ENCODE measurements at places on chromosomes 7 and 10.

DNA sequence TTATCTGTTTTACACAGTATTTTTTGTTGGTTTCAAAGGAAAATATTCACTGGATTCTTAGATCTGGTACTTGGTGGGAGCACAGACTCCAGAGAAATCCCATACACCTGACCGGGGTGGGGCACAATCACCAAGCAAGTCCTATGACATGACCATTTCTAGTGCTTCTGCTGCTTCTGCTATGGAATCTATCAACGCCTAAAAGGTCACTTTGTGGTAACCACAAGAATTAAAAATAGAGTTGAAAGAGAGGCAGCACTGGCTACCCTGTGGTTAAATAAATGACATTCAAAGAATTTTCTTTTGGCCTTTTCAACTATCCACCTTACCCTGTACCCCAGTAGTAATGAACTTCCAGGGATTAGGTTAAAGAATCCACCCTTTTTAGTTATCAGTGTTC is 329.9 kb upstream of the VWC2 start:
- DNase-seq = no peak

DNA sequence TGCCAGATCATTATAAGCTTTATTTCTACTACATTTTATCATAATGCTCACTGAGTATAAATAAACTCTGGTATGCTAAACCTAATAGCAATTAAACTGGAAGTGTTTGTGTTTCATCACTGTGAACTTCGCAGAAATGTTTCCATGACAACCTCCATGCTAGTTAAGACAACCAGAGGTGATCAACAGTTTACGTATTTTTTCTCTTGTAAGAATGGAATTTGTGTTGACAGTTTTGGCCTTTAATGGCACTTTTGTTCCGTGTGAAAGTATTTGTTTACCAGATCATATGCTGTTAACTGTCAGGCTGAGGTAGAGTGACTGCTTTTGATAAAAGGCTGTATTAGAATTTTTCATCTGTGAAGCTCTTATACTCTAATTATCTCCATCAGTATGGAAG is 212.1 kb upstream of the PPP1R3A start:
- DNase-seq = no peak

DNA sequence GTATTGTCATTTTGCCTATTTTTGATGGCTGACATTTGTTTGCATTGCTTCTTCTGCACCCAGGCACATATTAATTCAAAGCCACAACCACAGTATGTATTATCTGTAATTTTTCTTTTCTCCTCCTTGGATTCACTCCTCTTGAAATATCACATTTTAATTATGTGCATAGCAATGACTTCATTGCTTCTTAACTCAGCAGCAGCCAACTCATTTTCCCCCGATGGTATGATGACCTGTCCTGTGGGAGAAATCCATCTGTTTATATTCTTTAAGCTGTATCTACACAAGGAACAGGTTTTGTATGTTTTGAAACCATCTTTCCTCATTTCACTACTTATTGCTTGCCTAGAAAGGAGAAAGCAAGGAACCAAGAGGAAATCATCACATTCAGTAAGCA is 588.8 kb downstream of the INHBA start:
- no peak for DNase-seq

GRCh38 chr7:15000157-15000556 is 97.6 kb upstream of the DGKB start:
- no peak for DNase-seq

DNA sequence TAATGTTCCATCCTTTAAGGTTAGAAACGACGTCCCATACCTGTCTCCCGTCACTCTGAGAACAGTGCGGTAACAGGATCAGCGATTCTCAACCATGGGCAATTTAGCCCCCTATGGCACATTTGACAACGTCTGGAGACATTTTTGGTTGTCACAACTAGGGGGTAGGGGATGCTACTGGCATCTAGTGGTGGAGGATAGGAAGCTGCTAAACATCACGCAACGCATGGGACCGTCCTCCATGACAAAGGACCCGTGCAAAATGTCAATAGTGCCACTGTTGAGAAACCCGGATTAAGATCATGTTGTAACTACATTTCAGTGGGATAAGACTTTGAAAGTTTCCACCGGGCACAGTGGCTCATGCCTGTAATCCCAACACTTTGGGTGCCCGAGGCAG is 5.0 kb upstream of the PAXIP1 start:
- DNase-seq = peak; percentile 26

DNA sequence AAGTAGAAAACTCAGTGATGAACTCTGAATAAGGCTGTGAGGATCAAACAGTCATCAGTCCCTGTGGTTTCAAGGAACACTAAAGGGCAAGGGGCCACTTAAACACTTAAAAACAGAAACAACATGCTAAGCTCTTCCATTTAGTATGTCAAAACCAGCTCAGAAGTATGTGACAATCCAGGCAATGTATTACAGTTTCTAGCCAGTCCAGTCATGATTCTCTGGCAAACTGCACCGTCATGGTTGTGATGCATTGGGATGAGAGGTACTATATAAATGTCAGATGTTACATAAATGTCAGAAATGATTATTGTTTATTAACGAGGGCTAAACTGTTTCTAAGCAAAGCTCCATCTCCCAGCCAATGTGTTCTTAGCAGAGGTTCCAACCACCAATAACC is 4.7 kb upstream of the CREB5 start:
- peak; percentile 46 for DNase-seq

- DNase-seq = no peak
Observed at GRCh38 chr7:17184805-17185689, 113.4 kb upstream of the AHR start.

DNA sequence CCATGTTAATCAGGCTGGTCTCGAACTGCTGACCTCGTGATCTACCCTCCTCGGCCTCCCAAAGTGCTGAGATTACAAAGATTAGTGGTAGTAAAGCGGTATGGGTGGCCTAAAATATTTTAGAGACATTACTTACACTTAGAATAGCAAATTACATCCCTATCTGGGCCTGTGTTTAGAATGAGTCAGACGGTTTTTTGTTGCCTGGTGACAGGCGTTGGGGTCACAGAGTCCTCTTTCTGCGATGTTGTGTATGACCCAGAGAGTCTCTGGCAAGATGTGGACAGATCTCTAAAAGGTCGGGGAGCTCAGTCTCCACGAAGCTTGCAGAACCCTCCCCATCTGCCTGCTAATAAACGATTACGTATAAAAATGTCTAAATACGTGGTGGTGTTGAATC is 39.6 kb upstream of the PRKCQ start:
- DNase-seq = no peak

DNA sequence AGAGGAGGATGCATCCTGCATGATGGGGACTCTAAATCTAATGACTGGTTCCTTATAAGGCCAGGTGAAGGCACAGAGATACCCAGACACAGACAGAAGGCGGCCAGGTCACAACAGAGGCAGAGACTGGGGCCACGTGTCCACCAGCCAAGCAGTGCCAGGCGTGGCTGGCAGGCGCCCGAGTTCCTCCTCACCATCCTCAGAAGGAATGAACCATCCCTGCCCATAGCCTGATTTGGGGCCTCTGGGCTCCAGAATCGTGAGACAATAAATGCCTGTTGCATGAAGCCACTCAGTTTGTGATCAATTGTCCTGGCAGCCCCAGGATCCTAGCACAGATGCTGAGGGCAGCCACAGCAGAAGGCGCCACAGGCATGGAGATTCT is 69.0 kb upstream of the TNRC18 start:
- no peak for DNase-seq

DNA sequence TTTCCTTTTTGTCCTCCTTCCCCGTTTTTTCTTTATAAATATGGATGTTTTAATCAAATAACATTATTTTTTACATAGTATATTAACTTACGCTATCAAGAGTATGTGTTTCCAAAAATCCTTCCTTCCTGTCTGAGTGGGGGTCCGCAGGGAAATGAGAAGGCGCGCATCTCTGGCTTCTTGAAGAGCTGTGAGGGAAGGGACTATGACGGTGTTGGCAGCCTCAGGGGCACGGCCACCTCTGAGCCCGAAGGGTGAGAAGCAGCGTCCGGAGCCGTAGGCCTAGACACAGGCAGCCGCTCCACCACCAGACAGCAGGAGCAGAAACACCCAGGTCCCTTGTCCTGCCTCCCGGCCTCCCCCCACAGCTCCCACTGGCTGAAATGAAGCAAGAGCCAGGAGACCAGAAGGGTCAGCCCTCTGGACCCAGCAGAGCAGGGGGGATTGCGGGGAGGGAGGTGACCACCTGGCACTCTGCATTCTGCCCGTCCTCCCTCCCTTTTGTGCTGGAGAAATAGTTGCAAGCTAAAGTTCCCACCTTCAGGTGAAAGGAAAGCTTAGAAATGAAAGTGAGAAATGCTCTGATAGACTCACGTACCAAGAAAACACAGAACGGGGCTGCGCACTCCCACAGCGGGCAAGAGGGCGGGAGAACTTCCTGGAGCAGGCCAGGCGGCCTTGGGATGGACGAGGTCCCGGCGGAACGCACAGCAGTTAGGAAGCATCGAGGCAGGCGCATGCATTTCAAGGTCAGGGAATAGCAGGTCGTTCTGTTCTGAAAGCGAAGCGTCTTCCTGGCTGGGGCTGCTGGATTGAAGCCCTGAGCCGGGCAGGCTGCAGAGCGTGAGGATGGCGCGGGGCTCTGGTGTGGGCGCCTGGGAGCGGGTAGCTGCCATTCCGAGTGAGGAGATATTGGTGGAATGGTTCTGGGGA is 105.5 kb downstream of the GALNT11 start:
- DNase-seq = no peak

- no peak for DNase-seq
Observed at GRCh38 chr7:83837683-83838082, 188.7 kb upstream of the SEMA3E start.

GRCh38 chr10:80421050-80421706 is 12.8 kb downstream of the PRXL2A start:
- DNase-seq = no peak

DNA sequence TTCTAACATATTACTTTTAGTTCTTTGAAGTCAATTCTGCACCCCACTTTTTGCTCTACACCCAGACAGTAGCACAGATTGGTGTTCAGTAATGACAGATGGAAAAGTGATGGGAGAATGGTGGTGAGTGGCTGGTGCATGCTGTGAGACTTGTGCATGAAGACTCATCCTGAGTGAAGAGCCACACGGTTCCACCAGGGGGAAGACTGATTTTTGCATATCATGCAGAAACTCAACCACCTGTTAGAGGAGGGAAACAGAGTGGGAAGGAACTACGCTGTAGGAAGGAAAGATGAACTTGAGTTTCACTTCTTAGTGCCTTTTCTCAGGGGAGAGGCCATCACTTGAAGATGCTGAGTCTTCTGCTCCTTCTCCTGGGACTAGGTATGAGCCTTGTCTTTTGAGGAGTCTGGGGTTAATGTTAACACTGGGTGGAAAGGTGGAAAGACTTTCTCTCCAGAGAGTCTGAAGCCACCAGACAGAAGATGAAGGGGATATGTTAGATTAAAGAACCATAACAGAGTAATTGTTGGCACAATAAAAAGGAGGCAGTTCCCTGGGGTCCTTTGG is 9.3 kb upstream of the PRSS1 start:
- DNase-seq = no peak

- DNase-seq = no peak
Observed at GRCh38 chr7:27071622-27072390, 24.0 kb downstream of the HOXA1 start.

DNA sequence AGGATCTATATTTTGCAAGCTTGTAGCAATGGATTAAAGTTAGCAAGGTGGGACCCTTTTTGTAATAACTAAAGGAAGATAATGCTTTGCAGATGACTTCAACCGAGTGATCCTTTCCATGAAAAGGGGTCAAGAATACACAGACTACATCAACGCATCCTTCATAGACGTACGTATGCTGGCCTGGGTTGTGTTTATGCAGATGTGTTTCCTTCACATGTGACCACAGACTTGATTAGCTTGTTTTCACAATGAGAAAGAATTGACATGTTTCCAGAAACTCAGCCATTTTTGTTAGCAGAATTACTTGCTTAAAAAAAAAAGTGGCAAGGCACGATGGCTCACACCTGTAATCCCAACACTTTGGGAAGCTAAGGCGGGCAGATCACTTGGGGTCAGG is 54.2 kb downstream of the MKI67 start:
- DNase-seq = no peak

DNA sequence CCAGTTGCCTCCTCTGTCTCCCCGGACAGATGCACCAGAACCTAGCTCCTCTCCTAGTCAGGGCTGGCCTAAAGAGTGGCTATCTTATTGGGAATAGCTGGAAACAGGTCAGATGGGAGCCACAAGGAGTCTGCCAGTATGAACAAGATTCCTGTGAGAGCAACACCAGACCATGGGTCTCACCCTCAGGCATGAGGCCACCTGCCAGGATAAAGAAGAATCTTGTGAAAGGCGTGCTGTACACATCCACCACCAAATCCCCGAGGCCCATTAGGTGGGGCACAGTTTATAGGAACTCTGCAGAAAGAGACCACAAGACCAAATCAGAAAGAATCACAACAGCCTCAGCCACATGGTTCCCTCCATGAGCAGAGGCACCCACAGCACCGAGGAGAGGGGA is 325.9 kb downstream of the TNS3 start:
- peak; percentile 44 for DNase-seq

- no peak for DNase-seq
Observed at GRCh38 chr7:47601881-47602249, 20.0 kb upstream of the TNS3 start.

DNA sequence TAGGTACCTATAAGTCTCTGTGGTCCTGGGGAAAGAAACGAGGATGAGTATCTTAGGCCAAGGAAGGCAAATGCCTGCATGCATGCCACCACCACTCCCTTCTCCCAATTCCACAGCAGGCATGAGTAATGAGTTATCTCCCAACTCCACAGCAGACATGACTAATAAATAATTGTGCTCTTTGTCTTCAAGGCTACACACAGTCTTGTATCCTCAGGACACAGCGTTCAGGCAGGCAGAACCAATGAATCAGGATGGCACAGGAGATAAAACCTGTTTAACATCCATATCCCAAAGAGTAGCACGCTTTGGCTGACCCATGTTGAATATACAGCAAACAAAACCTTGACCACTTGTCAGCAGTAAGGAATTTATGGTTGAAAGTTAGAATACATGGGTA is 229.7 kb upstream of the NFE2L3 start:
- DNase-seq = no peak

- DNase-seq = no peak
Observed at GRCh38 chr10:77810446-77811335, 115.9 kb downstream of the DLG5 start.

DNA sequence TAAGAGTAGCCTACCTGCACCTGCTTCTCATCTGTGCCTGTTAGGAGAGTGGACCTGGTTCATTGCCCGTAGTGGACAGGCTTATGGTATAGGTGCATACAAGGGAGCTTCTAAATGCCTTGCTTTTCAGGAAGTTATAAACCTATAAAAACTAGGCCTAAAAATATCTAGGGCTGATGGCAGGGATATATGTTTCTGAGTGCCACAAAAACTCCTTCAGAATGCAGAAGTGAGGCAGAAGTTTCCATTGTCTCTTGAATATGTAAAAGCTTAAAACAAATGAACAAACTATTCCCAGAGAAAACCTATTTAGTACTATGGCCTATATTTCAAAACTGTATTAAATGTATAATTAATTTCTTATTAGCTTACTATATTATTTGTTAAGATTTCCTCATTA is 91.8 kb downstream of the RNLS start:
- no peak for DNase-seq

DNA sequence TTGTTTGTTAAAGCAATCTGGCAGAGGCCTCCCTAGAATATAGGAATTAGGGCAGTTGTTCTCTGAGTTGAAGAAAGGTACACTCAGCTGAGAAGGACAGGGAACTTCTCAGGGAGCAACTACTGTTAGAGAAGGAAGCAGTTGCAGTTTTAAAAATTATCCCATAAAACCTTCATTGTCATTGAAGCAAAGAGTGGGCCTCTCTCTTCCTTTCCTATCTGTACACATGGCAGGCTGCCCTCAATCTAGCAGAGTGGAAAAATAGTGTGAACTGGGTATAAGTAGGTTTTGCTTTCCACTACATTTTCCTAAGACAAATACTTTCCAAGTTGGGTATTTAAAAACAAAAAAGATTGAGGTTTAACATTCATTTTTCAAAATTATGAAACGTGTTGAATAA is 236.7 kb upstream of the KLF14 start:
- DNase-seq = no peak
